ENCODE measurements at places on chromosomes 2 and 18.

DNA sequence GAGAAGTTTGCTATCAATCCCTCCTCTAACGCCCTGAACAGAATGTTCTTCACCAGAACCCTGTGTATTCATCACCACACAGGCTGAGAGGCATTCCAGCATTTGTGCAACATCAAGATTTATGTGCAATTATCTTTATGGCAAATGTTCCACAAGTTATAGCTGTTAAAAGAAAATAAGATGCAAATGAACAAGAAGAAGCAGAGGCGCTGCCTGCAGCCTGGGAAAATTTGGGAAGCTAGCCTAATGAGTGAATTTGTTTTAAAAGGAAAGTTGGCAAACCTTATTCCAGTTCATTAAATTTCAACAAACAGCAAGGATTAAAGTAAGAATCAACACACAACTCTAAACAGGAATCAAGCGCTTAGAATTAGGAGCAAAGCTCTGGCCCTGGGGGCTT is 5.3 kb downstream of the TPO start:
- DNase-seq = no peak

DNA sequence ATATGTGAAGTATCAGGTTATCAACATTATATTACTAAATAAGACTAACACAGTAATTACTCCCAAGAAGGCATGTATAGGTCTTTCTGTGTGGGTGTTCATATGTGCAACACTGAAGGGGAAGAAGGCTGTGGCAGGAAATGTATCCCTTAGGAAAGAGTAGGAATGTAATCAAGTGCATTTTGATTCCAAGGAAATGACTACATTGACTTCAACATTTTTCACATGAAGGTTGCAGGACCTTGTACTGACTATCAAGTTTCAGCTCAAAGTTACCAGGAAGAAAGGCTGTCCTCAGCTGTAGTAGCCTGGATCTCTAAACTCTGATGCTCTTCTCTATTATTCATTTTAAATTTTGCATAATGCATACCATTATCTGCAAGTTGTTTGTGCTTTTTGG is 680.8 kb downstream of the NYAP2 start:
- DNase-seq = no peak

DNA sequence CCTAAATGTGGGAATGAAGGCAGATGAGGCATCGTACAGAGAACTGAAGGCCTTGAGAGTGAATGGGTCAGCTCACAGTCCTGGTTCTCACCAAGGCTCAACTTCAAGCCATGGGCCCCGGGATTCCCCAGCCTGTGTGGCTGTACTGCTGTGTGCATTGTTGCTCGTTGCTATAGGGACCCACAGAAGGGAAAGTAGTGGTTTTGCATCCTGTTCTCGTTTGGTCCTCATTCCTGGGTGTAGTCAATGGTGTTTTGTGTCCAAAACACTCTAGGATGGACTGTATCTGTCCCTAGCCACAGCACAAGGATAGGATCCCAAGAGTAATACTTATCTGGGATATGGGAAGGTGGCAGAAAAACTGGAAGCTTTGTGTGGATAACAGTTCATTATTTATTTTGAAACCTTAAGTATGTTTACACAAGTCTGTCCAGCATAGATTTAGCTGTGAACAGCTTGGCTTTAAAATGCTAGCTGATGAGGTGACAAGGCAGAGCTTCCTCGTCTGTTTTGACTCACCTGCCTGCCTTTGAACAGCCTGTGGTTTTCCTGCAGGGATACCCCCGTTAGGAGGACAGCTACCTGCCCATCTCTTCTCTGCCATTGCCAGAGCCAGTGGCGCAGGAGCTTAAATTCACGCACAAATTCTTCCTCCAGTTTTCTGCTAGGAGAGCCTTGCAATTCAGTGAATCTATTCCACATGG is 85.0 kb downstream of the WDSUB1 start:
- no peak for DNase-seq

GRCh38 chr2:241011296-241011600 is 12.8 kb downstream of the SNED1 start:
- DNase-seq = no peak

DNA sequence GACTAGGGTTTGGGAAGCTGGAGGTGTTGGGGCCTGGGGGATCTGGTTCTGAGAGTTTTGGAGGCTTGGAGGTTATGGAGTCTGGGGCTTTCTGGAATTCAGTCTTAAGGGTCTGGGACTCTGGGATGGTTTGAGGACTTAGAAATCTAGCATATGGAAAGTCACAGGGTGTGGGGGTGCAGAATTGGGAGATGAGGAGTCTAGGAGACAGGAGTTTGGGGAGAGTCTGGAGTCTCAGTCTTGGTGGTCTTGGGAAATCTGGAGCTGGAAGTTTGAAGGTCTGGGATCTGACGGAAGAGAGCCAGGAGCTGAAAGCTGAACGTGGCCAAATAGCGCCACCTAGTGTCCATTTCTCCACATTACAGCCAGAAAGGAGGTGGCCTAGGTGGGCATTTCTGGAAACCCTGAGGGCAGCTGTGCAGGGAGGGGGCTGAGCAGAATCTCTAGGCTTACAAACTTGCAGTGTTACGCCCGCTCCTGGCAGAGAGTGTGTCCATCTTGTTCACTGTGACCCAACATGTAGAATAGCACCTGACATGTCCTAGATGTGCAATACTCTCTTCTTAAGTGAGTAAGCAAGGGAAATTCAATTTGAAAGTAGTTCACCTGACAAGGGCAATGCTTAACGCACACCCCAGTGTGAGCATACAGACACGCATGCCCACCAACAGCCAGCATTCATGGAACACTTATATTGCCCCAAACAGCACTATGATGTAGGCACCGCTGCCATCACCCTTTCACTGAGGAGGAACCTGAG is 204.8 kb downstream of the TFCP2L1 start:
- peak; percentile 73 for DNase-seq

DNA sequence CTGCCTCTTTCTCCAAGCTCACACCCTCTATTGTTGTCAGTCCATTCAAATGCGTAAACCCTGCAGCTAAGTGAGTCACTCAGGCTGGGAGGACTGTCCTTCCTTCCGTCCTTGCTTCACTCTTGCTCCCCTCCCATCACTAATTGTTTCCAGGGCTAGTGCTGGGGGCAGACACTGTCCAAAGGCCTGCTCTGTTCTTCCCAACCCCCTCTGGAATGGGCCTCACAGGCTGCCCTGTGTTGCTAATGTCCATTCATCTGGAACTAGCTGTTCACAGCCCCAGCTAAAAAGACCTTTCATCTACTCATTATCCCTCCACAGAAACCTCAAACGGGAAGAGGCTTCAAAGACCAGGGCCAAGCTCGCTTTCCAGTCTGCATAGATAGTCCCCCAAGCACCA is 31.9 kb upstream of the NRP2 start:
- no peak for DNase-seq

- no peak for DNase-seq
These were observed 175.6 kb downstream of the SUCLG1 start for GRCh38 chr2:84283506-84283905.

DNA sequence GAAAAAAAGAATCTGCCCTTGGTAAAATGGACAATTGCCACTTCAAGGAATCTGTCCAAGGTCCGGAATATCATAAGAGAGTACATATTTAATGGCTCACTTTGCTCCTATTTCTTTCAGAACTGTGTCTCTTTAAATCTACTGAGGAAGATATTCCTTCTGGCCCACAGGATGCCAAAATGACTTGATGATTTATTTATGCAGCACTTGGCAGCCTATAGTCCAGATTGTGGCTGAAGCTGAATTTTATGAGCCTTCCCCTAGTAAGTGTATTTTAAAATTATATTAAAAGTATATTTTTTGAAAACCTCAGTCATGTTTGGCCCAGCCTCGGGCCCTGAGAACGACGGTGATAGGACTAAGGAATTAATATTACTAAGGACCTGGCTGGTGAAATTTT is 465.1 kb upstream of the HNRNPA3 start:
- no peak for DNase-seq

GRCh38 chr2:207771421-207771820 is 1.7 kb upstream of the FZD5 start:
- DNase-seq = no peak

DNA sequence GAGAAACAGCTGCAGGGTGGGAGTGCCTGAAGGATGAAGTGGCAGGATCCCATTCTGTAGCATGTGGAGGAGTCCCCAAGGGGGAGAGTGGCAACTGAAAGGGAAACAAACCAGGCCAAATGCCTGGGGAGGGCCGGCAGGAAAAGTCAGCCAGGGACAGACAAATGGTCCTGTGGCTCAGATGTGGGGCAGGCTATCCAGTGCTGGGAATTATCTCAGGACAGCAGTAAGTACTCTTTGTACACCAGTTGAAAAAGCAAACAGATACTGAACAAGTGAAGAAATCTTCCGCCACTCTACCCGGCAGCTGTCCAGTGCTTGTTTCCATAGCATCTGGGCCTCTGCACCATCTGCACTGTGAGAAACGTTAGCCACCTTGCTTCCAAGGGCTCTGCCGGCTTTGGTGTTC is 408.9 kb downstream of the LRATD1 start:
- DNase-seq = no peak

GRCh38 chr2:64214281-64215115 is 70.3 kb upstream of the PELI1 start:
- DNase-seq = no peak

- no peak for DNase-seq
These were observed 856.4 kb upstream of the CELF4 start for GRCh38 chr18:38421872-38422615.
